ENCODE measurements at places on chromosomes 5 and 9.
A peak's percentile ranks its signal among the peaks of the same experiment; 100 is the strongest.

DNA sequence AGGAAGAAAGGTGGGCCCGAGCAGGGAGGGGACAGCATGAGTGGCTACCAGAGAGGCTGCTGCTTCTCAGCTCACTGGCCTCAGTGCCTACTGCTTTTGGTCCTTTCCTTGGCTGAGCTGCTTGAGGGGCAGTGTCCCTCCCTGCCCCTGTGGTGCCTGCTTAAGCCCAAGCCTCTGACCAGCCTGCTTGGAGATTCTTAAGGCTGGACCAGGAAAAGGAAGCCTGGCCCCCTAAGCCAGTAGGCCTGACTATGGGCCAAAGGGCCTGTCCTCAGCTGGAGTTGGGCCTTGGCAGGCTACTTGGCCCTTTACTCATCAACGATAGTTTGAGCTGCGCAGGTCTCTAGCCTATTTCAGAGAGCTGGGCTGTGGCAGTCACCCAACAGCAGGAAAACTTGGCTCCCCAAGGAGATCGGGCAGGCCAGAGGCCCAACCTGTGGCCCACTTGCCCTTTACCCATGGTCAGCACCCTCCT is 24.9 kb downstream of the TCF7 start:
- DNase-seq: no peak

DNA sequence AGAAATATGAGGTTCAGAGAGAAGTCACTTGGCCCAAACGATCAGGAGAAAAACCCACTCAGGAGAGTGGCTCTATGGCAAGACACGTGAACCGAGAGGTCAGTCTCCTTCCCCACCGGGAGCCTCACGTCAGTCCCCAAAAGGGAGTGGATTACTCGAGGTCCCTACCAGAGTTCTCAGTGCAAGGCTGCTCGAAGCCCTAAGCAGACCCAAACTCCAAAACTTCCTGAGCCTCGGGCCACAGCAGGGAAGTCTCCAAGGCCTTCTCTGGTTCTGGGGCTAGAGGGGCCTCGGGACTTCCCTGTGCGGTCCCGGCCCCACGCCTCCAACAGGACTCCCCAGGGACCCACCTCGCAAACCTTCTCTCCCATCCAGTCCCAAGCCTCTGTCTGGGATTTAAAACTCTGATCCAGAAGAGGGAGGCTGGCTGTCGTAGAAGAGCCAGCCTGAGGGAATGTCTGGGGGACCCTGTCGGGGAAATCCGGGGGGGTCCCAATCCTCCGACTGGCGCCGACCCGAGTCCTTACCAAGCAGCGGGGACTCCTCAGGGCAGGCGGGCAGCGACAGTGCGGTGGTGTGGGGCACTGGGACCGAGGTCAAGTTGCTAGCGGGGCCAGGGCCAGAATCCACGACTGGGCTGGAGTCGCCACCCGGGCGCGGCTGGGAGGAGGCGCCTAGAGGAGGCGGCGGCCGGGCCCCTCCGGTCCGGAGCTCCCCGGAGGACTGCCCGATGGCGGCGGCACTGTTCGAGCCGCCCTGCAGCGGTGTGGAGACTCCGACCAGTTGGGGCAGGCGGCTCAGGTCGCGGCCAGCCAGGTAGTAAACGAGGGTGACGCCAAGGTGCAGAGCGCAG is 679 bp downstream of the B4GALT1 start:
- no peak for DNase-seq

DNA sequence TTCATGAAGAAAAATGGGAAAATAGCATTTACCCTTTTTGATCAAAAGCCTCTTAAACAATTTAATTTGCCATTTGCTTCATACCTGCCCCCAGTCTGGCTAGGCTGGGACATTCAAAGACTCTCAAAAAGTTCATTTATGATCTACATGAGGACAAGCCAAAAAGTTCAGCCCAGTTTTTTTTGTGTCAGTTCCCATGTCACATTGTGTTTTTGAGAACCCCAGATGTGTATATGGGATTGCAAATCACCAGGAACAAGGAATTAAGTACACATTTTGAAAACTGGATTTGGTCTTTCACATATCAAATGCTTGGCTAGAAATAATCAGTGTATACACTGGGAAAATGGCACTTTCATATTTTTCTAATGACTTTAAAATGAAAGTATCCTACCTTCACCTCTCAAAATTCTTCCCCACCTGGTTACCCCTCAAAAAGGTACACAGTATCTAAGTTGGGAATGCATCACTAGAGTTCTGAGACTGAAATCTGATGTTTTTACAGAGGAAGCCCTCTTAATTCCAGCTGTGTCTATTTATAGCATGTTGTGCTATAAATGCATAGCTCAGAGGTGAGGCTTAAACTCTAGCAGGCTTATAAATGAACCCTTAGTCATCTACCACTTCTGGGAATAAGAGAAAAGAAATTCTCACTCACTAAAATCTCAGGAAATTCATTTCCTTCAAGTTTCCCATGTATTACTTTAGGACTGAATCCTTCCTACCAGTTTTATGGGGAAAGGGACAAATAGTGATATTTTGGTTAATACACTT is 9.3 kb downstream of the STOM start:
- no peak for DNase-seq

DNA sequence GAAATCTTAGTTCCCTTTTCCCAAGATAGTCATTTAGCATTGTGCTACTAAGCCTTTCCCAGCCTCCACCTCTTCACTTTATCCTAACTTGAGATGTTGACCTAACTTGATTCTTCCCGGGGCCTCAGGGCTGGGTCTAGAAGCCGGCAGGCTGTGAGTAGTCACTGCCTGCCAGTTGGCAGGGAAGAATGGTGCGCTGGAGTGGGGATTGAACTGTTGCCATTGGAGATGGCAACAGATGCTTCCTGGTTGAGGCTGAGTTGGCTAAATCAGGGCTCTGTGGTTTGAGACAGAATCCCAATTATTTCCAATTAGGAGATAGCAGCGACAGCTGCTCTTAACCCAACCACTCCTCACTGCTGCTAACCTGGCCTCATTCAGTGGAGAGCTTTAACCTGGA is 343.1 kb downstream of the BRINP1 start:
- DNase-seq: no peak

DNA sequence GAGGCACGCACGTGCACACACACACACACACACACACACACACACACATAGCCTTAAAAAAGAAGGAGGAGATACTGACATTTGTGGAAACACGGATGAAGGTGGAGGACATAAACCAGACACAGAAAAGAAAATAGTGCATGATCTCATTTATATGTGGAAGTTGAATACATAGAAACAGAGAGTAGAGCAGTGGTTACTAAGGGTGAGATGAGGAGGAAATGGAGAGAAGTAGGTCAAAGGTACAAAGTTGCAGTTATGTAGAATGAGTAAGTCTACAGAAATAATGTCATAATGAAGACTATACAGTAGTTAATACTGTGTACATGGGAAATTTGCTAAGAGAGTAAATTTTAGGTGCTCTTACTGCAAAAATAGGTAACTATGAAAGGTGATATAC is 412.2 kb upstream of the CDH9 start:
- no peak for DNase-seq

DNA sequence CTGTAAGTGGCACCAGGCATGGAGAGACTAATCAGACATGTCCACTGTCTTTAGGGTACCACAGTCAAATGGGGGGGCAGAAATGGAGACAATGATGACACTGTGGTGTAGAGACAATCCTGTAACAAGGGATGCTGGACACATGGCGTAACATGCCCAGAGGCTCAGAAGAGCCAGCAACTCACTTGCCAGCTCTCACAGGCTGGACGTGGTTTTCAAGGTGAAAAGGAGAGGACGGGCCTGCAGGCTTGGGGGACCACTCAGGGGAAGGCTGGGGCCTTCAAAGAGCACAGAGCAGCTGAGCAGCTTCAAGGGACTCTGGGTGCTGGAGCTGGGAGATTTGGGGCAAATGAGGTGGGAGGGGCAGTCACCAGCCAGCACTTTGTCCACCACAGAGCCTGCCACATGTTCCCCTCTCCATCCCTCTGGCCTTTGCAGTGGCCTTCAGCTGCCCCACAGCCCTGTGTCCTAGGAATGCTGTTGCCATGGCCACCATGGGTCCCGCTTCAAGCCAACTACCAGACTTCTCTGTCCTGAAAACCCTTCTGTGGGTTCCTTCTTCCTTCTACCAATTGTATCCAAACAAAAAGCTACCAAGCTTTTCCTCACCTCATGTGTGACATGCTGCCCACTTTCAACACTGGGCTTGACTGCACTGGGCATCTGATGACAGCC is 140.4 kb downstream of the GABBR2 start:
- DNase-seq: no peak

DNA sequence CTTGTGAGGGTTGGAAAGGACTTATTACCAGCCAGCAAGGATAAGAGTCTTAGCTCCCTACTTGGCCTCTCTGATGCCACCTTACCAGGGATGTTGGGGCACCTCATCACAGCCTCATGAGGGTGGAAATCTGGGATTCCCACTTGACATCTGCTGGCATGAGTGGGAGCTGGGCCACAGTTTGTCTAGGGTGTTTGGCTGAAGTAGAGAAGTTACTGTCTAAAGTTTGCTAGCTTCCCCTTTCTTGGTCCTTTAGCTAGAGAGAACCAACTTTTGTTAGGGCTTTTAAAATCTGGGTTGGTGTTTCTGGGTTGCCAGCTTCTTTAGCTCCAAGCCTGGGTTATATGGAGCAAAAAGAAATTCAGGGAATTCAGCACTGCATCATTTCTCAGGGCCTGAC is 57.5 kb upstream of the GNA14 start:
- DNase-seq: no peak

GRCh38 chr9:9061627-9062026 is 1262.0 kb upstream of the DMAC1 start:
- no peak for DNase-seq

DNA sequence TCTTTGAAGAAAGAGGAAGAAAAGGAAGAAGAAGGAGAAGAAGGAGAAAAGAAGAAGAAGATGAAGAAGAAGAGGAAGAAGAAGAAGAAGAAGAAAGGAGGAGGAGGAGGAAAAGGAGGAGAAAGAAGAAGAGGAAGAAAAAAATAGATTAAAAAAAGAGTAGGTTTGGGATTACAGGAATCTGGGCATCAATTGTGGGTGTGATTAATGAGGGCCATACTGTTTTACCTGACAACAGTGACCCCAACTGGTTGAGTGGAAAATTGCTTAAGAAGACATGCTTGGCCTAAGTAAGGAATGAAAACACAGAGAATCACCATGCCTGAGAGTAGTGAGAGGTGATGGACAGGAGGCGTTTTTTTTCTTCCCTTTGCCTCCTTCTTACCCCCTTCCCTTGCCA is 114.6 kb downstream of the FAM170A start:
- DNase-seq: peak; percentile 12

GRCh38 chr5:163397354-163397753 is 40.0 kb upstream of the CCNG1 start:
- DNase-seq: no peak

- no peak for DNase-seq
Measured at GRCh38 chr5:71883742-71884103, 164.6 kb downstream of the CARTPT start.

- no peak for DNase-seq
Measured at GRCh38 chr9:130912932-130913598, 16.5 kb upstream of the QRFP start.

DNA sequence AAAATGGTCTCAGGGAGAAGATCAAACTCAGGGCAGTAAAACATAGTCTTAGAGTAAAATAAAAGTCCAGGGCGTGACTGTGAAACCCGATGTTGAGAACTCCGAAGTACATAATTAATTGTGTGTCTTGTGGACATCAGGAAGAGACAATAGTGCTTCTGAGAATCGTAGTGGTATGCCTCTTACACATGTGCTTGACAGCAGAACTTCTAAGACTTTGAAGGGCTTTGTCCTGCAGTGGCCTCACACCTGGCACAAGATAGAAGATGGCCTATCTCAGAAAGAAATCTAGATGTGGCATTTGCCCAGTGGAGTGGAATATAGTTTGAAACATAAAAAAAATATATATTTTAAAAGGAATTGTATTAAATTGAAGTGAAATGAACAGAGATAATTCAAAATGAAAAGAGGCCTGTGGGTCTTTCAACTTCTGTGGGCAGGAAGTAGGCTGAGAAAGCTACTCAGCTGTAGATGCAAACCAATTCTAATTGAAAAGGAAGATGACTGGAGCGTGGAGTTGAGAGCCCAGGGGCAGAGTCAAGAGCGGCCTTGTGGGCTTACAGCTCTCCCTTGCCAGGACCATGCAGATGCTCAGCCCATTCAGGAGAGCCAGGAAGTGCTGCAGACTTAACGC is 468.4 kb downstream of the KDM4C start:
- no peak for DNase-seq

DNA sequence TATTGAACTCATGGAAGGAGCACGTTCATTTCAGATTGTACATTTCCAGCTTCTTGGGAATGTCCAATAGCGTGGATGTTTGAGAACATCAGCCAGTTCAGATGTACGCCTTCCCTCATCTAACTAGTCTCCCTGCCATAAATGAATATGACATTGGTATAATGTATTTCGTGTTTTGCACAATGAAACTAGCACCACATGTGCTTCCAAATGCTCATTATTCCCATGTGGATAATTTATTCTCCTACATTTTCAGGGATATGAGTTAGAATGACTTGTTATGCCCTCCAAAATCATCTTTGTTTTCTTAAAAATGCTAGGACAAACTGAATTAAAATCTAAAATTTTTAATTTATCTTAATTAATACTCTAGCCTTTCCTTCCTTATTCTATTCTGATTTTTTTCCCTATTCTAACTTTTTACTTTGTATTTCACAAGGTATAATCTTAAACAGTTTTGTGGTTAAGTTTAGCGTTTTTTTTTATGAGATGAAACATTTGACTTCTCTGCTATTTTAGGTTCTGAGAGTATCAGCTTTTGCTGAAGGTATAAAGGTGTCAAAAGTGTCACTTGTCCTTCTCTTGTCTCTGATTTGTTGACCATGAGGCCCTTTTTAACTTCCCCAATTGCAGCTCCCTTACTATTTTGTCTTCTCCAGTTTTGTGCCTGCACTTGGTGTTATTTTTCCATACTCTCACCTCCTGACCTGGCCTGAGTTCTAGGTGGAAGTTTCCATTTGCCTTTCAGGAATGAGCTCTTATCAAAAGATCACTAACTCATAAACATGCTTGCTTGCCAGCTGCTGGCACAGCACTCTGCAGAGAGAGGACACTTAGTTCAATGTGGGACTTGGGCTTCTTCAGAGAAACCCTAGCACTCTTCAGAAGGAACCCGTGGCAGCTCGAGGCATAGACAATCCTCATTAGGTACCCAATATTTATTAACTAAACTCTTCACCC is 106.8 kb downstream of the FRMD3 start:
- DNase-seq: no peak

DNA sequence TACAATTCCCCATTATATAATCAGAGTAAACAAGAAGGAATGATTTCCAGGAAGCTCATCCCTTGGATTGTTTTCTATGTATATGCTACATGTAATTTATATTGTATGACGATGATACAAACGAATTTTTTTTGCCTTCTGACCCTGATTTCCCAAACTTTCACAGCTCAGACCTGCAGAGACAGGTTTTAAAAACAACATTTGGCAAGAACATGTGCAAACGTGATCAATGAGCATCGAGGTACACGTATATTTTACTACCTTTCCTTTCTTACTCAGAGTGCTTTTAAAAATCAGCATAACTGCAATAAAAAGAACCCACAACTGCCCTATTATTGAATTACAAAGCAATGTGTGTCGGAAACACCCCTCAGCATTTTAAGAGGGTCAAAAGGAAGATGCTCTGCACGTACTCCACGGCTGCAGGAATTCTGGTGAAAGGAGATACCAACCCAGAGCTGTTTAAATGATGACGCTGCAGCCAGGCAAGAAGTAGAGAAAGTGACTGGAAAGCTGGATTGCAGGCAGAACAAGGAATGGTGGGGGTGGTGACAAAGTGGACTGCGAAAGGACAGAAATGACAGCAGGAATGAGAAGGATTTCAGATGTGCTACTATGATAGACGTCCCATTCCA is 533.5 kb downstream of the RAB3C start:
- DNase-seq: no peak

Data from WTC11 (cell line).